Central memory CD4-positive, alpha-beta T cell (primary cell): ENCODE measurements at places on chromosomes 6 and 20.

- no peak for DNase-seq
Measured at GRCh38 chr6:11522812-11523605, 14.5 kb upstream of the TMEM170B start.

DNA sequence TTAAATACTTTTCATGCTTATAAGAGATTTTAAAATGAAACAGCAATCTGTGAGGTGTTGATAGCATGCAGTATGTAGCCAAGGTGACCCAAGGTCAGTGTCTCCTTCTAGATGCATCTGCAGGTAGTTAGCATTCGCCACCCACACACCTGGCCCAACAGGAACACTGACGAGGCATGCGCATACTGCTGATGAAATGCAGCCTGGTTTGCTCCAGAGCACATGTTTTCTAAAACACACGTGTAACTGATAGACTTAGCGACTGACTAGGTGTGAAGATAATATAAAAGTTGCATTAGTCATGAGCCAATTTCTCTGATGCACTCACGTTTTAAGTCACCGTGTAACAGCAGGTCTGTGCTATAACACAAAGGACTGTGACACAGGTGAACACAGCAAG is 77.1 kb upstream of the RPS6KA2 start:
- DNase-seq = no peak

DNA sequence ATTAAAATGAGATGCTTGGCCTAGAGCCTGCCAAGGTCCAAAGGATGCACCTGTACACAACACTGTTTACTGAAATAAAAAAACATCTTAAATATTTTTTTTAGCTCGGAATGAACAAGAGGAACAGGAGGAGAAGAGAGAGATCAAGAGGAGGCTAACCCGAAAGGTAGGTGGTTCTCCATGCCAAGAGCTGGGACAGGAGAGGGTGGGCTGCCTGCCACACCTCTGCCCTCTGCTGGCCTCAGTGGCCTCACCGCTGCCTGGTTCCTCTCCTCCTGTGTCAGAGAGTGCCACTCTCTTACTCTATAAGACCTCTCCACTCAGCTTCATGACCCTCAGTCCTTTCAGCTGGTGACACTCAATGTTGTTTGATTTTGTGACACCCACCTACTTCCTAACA is 50.2 kb downstream of the TBC1D7 start:
- no peak for DNase-seq

DNA sequence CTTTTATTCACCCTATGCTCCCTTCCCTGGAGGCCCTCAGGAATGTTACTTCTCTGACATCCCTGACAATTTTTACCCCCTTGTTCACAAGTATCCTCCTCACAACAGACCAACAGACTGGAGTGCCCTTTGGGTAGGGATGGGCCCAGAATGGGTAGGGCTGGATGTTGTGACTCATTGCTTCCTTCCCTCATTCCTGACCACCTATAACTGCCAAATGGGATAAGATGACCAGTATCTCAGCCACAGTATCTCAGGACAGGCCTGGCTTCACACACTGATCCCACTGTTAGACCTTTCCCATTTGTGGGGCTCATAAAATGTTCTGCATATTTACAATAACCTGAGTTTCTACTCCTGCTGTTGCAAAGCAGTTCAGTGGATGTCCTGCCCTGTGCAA is 223.0 kb upstream of the LRFN2 start:
- DNase-seq = no peak

GRCh38 chr6:162951164-162951743 is 223.5 kb downstream of the PACRG start:
- DNase-seq = no peak

- no peak for DNase-seq
Measured at GRCh38 chr6:161057103-161058091, 65.8 kb downstream of the MAP3K4 start.

DNA sequence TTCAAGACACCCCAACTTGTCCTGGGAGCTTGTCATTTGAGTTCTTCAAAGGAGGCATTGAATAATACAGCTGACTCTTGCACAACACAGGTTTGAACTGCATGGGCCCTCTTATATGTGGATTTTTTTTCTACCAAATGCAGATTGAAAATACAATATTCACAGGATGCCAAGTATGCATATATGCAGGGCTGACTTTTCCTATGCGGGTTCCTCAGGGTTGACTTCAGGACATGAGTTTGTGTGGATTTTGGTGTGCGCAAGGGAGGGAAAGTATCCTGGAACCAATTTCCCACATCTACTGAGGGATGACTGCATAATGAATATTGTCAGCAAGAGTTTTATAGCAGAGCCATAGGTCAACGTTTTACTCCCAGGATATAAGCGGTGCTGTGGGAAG is 70.0 kb upstream of the RALY start:
- DNase-seq = no peak
